ENCODE measurements at places on chromosomes 1 and 21.

- DNase-seq, result no peak
Measured at GRCh38 chr1:66436378-66437135, 97.4 kb upstream of the SGIP1 start.

GRCh38 chr1:157034137-157034800, 11.3 kb downstream of the ARHGEF11 start:
- DNase-seq, result no peak

DNA sequence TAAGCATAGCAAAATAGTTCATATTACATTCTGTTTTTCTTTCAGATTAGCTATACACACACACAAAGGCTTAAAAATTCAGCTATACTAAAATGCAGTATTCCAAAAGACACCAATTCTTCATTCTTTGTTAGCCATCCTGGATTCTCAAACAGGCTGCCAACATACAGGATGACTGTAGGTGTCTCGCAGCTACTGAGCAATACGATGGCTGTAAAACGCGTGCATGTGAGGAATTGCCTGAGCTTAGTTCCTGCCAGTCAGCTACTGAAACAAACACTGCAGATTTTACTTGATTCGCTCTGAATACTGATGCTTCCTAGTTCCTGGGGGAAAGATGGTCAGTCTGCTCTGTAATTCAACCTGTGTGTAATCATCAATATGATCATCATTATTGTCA, 24.7 kb upstream of the HMGN1 start:
- DNase-seq, result peak; percentile 61

- DNase-seq, result no peak
Measured at GRCh38 chr1:226641671-226642231, 93.2 kb downstream of the STUM start.

DNA sequence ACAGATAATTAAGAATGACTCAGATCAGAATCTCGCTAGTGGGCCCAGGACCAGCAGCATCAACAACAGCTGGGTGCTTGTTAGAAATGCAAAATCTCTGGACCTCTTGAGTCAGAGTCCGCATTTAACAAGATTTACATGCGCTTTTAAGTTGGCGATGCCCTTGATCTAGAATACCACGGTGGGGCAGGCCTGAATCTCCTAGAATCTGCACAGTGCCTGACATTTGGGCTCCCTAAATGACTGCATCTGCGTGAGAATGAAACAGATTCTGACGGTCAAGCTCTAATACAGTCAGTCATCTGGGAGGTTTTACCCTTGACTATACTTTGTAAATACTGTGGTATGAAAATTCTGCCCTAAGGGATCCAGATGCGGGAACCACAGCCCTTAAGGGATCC, 17.2 kb upstream of the RAB29 start:
- peak; percentile 69 for DNase-seq

DNA sequence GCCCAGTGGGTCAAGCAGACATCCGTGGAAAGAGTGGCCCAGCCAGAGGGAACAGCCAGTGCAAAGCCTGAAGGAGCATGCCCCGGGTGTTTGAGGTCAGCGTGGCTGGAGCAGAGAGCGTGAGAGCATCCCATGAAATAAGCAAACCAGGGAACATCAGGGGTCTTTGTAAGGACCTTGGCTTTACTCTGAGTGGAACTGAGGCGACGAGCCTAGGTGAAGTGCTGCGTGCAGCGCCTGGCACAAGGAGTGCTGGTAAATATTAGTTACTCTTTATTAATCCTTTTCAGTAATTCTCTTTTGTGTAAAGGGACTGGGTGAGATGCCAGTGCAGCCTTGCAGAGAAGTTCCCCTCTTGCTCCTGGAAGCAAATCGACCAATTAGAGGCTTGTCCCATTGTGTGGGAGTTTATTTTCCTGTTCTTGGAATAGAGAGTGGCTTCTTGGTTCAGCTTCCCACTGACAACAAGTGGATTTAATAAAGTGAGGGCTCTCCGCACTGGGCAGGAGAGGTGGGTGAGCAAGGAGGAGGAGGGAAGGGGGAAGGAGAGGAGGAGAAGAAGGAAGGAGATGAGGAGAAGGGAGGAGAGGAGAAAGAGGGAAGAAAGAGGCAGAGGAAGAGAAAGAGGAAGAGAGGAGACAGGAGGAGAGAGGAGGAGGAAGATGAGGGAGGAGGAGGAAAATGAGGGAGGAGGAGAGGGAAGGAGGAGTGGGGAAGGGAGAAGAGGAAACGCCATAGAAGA, 37.6 kb upstream of the DISP3 start:
- DNase-seq, result no peak
